ENCODE measurements at places on chromosomes 7 and 10.

GRCh38 chr10:75407713-75408508 lies 6.3 kb upstream of the ZNF503 start:
- DNase-seq: no peak

- no peak for DNase-seq
Observed at GRCh38 chr10:71974489-71975021, 10.4 kb downstream of the CHST3 start.

DNA sequence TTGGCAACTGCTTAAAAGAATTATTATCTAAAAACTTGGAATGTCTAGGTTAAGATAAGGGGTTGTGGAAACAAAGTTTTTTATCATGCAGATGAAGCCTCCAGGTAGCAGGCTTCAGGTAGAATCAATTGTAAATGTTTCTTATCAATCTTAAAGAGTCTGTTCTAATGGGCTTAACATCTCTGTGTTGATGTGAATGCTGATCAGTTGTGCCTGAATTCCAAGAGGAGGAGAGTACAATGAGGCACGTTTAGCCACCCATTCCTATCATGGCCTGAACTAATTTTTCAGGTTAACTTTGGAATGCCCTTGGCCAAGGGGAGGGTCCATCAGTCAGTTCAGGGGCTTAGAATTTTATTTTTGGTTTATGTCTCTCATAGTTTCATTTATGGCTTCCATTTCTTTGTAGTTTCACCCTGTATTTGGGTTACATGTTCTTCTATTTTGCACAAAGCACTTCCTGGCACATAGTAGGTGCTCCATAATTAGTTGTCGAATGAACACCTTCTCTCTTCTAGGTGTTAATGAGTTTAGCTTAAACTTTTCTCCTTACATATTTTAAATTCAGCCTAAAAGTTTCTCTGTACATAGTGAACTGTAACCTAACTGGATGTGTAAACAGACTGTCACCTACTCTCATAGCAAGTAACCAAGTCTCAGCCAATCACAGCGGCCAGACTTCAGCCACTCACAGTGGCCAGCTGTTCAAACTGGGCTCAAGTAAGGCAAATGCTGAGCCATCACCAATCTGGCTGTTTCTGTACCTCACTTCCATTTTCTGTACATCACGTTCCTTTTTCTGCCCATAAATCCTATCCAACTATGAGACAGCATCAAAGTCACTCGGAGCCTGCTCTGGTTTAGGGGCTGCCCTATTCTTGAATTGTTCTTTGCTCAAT lies 34.7 kb downstream of the ALOX5 start:
- no peak for DNase-seq

DNA sequence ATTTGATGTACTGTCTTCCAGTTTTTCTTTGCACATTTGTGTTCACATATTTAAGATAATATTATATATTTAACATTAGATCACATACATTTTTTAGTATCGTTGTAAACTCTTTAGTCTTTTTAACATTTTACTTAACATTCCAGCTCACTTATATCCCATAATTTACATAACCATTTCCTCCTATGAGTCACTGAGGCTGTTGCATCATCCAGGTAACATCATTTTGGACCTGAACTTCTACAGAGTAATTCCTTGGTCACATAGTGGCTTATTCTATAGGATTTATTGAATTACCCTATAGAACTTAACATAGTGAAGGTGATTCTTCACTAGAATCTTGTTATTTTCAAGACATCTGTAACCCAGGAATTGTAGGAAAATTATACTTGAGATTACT lies 194.4 kb downstream of the POU6F2 start:
- no peak for DNase-seq

GRCh38 chr10:7417807-7418206 lies 7.0 kb upstream of the SFMBT2 start:
- DNase-seq: no peak

GRCh38 chr7:24825931-24826661 lies 68.8 kb upstream of the GSDME start:
- no peak for DNase-seq

DNA sequence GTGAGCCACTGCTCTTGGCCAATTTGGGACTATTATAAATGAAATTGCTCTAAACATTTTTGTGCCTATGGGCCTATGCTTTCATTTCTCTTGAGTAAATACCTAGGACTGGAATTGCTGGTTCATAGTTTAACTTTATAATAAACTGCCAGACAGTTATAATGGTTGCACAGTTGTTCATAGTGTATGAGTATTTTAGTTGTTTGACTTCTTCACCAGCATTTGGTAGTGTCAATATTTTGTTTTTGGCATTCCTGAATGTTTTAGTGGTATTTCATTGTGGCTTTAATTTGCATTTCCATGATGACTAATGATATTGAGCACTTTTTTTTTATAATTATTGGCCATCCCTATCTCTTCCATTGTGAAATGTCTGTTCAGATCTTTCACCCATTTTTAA lies 29.5 kb downstream of the PLEKHA8 start:
- DNase-seq: no peak

DNA sequence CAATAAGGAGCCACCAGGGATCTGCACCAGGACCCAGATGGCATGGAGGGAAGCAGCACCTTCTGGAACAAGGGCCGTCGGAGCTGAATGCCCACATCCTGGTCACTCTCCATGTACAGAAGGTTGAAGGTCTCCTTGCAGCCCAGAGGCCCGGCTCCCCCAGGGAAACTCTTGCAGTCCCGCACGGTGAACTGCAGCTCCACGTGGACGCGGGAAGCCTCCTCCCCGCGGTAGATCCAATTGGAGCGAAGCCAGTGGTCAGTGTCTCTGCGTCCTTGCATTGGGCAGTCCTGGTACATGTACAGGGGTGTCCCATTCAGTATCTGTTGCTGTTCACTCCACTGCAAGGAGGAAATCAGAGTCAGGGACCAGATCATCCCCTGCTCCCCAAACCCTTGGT lies 7.4 kb downstream of the EPHA1 start:
- DNase-seq: no peak

DNA sequence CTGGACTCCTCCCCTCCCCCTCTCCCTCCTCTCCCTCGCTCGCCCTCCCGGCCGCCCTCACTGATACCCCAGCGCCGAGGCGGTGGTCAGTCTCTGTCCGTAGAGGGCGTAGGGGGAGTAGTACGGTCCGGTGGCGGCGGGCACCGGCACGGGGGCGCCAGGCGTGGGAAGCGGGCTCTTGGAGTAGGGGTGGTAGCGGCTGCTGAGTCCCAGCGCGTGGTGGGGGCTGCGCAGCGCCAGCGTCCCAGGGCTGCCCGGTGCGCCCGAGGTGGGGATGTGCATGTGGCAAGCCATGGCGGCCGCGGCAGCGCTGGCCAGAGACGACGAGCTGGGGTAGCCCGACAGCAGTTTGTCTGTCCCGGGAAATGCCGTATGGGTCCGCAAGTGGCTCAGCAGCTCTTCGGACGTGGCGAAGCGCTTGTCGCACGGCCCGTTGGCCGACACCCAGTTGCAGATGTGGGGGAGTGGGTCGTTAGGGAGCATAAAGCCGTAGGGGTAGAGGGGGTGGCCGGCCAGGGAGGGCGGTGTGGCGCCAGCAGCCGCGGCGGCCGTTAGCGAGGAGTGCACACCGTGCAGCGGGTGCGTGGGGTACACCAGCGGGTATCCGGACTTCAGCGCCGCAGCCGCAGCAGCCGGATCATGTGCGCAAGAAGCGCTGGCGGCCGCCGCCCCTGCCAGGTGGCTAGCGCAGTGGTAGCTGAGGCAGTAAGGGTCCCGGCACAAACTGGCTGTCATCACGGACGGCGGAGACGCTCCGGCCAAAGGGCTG lies 2.7 kb downstream of the ZNF503 start:
- DNase-seq: no peak

- DNase-seq: no peak
Observed at GRCh38 chr7:147332988-147333387, 1216.4 kb downstream of the CNTNAP2 start.

DNA sequence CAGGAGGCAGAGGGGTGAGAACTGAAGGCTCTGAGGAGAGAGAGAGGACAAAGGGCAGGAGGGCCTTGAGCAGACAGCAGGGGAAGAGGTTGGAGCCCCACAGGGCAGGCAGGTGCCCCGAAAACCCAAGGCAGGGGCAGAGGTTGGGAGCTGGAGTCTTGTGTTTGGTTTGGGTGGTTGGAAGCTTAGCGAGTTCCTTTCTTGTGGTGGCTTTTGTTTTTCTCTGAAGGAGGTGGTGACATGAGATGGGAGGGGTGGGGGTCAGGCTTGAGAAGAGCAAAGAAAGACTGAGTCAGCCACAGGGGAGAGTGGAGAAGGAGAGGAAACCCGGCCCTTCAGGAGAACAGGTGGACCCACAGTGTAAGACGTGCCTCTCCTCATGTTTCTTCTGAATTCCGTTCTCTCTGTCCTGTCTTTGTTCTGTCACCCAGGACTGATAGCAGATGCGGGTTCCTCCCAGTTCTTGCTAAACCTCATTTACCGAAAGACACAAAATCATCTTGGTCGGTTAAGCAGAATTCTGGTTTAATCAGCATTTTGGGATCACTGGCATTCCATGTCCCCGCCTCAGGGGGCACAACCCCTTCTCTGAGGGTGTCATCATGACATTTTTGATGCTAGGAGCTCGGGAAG lies 95.3 kb downstream of the INSYN2A start:
- no peak for DNase-seq

- DNase-seq: no peak
Observed at GRCh38 chr7:44093102-44093641, 10.8 kb upstream of the POLM start.

DNA sequence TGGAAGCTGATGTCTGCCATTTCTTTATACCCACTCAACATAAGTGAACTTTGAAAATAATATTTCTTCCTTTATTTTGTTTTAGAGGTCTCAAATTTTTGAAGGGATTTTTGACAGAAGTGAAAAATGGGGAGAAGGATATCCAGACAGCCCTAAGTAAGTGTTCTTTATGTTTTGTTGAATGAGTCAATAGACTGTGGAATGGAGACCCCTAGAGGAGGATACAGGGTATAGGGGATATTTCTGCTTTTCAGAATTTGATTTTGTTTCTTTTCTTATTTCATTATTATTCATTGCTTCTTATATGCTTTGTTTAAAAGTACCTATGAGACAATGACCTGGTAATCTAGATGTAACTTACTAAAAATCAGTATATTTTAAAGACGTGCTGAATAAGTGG lies 34.4 kb downstream of the PLEKHA8 start:
- peak; percentile 27 for DNase-seq

DNA sequence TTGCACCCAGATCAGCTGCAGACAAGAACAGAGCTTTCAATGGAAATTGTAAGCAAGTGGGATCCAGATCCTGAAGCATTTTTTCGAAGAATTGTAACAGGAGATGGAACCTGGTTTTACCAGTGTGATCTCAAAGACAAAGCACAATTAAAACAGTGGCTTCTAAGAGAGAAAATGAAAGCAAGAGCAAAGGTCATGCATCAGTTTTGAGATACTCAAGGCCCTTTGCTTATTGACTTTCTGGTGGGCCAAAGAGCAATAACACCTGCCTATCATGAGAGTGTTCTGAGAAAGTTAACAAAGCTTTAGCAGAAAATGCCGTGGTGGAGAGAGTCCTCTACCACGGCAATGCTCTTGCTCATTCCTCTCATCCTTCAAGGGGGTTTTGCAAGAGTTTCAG lies 194.8 kb downstream of the TMEM178B start:
- no peak for DNase-seq

GRCh38 chr7:117193564-117193963 lies 129.3 kb downstream of the WNT2 start:
- no peak for DNase-seq

- DNase-seq: peak; percentile 30
Observed at GRCh38 chr10:110387983-110388686, 83.4 kb upstream of the SMNDC1 start.

DNA sequence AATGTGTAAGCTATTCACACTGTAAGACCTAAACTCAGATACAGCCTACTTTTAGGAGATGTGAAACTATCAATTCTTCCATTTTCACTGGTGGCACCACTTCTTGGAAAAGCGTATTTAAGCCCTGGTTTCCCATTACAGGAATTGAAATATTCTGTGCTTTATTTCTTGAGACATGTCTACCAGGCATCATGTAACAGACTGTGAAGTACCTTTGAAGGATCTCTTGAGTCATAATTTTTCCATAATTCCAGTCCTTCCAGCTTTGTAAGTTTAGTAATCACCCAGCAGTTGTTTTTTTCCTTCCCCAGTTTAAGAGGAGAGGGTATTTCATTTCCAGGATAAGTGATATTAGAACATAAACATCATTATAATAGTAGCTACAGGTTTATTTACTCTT lies 186.0 kb upstream of the PRPS1L1 start:
- DNase-seq: no peak

- peak; percentile 36 for DNase-seq
Observed at GRCh38 chr10:100339236-100339635, 7.8 kb upstream of the SCD start.

DNA sequence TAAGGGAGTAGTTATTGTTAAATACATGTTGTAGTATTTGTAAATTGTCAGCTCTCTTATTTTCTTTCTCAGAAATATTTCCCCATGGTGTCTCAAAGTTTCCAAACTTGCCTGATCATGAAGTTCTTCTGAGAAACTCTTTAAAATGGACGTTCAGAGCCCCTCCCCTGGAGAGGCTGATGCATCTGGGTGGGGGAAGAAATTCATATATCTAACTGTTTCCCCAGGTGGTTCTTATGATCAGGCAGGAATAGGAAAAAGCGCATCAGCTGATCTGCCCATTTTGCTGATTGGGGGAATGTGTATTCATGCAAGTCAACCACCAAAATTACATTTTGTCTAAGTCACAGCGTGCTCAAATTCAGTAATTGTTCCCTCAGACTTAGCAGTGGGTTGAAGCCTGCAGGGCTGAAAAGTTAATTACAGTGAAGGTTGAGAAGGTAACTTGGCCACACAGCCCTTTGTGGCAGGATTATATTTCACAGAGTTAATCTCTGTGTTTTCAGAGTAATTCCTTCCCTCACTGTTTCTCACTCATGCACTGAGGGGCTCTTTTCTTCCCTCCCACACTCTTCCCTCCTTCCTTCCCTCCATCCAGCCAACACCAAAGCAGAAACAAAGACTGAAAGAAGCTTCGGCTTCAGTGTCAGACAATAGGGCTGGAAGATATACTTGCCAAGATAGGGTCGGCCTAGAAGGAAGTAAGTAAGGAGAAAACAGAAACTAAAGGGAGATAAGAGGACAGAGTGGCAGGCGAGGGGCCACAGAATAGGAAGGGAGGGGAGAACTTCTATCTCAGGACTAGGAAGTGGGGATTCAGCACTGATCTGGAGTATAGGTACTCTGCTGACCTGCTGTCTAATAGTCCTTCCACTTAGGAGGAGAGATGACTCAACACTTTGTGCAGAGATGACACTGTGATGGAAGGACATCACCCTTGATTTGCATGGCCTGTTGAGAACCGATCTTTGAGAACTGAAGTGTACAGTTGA lies 50.5 kb upstream of the STARD3NL start:
- DNase-seq: no peak

GRCh38 chr10:124701881-124702656 lies 42.1 kb downstream of the FAM53B start:
- DNase-seq: peak; percentile 58

DNA sequence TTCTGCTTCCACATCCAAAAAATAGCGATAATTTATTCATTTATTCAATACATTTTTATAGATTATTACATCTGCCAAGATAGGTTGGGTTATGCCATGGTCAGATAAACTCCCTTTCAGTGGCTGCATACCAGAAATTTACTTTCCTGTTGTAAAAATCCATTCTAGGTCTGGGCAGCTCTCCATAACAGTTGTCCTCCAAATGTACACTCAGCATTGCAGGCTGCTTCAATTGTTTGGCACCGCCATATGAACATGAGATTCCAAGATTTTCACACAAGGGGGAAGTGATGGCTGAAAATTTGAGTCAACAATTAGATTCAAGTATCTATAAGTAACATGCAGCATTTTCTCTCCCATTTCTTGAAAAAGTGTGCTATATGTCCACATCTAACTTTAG lies 568.7 kb downstream of the ETV1 start:
- no peak for DNase-seq
